NCI-H187 (cell line): ENCODE measurements at places on chromosomes 13 and 19.

DNA sequence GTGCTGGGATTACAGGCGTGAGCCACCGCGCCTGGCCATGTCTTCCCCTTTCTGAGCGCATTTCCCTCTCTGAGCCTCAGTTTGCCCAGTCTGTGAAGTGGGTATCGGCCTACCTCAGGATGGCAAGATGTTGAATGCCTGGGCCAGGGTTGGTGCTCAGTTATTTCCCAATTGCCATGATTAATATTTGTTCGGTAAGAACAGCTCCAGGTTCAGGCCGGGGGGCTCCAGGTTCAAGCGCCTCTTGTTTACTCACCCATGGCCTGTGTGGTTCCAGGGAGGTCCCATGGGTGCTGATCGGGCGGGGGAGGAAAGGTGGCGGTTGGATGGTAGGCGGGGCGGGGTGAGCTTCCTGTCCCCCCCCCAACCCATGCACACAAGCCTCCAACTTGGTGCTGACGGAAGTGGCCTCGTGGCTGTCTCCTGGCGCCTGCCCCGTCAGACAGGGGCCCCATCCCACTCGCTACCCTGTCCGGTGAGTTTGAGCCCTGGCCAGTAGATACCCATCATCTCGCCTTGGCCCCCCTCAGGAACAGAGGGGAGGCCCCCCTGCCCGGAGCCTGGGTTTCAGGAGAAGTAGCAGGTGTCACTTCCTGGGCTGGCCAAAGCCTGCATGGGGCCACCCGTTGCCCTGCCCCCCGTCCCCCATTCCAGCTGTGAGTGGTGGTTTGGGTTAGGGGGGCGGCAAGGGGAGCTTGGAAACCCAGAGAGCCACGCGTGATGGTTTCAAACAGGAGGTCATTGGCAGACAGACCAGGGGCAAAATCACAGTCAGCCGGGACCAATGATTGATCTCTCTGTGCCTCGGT lies at the start of gene FCHO1:
TSS of gene FCHO1 (plus strand) at position 375 of the 809 bp plus-strand sequence. CDS start 3,688 bp downstream, outside the sequence.
- DNase-seq, result no peak

DNA sequence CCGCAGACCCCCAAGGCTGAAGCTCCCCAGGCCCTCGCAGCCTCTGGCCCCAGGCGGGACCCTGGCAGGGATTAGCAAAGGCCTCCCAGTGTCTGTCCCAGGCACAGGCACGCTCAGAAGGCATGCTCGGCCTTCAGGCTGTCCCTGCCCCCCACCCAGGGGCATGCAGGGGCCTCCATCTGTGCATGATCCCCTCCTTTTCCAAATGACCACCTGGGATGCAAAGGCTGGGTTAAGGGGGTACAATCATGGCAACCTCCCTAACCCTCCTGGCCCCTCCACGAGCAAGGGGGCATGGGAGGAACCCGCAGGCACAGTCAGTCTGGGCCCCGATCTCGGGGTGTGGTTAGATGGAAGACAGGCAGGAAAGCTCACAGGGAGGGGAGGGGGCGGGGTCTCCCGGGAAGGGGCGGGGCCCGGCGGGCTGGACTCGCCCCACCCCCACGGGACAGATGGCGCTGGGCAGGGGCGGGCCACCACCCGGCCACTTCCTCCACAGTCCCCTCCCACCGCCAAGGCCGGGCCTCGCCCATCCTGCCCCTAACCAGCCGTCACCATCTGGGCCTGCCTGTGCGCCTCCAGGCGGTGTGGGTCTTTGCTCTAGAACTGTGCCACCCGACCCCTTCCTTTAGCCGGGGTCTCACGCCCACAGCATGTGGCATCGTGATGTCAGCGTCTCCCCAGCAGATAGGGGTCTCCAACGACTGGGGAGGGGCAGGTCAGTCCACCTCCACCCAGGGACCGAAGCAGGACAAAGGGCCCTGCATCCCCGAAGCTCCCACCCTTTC lies 7.0 kb upstream of the REXO1 start:
- no peak for DNase-seq

GRCh38 chr13:25473864-25474263 lies 102.1 kb downstream of the ATP8A2 start:
- DNase-seq, result no peak

GRCh38 chr19:54047616-54048015 lies 16.1 kb downstream of the VSTM1 start:
- DNase-seq, result no peak

DNA sequence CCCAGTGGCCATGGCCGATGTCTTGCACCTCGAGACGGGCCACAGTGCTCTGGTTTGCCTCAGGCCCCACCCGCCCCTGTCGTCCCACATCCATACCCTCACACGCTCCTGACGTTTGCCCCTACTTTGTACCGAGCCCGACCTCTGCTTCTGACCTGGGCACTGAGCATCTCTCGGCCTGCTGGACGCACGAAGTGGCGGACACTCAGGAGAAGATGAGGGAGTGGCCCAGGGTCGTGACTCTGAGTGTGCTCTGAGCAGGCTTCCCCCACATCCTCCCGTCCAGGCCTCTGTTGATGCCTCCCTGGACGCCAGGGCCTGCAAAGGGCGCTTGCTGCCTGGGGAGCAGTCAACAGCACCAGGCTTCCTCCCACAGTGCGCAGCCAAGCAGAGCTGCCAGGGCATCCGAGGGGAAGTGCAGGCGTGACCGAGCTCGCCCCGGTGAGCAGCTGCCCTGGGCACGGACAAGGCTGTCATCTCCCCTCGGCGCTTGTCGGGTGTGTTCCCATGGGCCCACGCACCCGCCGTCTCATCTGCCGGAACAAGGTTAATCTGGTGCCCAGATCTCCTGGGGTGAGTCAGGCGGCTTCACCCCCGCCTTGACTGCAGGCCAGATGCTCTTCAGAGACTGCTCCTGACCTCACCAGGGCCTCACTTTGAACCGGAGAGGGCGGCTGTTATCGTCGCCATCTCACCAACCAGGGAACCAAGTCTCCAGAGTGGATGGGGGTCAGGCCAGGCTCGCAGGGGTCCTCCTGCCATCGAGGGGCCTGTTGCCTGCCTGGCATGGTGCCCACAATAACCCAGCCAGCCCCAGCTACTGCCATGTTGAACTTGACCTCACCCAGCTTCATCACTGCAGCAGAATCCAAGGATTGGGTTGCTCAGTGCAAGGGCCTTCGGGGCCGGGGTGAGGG lies 27.2 kb downstream of the COMP start:
- DNase-seq, result no peak

- no peak for DNase-seq
Observed at GRCh38 chr13:38785042-38785441, 98.2 kb downstream of the FREM2 start.

DNA sequence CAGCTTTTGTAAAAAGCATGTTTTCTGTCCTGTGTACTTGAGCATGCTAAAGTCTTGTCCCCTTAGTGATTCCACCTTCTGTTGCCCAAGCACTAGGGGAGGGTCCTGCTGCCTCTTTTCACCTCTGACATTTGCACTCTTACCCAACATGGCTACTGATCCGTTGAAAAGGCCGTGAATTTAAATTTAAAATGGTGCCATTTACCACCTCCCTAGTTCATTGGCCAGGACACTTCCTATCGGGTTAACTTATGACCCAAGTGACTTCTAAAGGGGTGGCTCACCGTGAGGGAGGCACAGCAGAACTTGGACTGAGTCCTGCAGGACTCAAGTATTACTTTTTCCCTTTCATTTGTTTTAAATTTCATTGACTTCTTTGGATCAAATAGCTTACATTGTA lies 33.3 kb upstream of the CEACAM21 start:
- no peak for DNase-seq

DNA sequence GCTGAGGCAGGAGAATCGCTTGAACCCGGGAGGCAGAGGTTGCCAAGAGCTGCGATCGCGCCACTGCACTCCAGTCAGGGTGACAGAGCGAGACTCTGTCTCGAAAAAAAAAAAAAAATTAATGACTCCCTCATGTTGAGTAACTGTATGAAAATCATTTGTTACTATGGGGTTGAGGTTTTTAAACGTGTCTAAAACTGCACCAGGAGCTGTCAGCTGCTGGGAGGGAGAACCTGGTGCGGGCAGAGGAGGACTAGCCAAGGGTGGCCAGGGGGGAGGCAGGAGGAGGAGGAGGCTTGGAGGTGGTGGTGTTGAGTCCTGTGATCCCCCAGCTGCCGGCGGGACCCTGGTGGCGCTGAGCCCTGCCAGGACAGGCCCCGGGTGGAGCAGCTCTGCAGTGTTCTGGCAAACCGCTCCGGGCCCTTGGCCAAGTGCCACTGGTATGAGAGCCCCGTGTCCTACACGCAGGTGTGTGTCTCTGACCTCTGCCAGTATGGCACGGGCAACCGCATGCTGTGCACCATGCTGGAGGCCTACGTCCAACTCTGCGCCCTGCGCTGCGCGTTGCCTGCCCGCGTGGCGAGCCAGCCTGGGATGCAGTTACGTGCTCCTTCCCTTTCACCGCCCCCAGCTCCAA lies 17.1 kb upstream of the FXYD3 start:
- DNase-seq, result no peak

- peak; percentile 100 for DNase-seq
Observed at GRCh38 chr19:41397086-41398049, at the start of the genes BCKDHA and EXOSC5. TSS of gene BCKDHA (plus strand) at chr19:41397818. CDS start at chr19:41397828, 10 bp downstream. TSS of gene EXOSC5 (minus strand) at chr19:41397359. CDS start at chr19:41397328, 31 bp downstream.

DNA sequence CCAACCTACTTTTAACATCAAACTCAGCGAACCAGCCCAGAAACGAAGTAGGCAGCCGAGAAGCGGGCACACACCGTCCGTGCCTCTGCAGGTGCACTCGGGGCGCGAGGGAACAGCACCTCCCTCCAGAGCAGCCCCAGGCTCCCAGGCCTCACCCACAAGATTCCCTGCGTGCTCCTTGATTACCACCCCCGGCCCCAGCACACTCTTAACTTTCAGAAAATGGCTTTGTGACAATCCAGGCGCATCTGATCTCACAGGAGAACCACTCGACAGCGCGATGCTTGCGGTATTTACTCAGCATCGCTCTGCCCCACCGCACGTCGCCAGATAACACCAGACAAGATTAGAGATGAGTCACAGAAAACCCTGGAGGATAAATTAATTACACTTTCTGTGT lies 134.9 kb upstream of the SPACA7 start:
- DNase-seq, result peak; percentile 86

- no peak for DNase-seq
Observed at GRCh38 chr19:41923045-41923788, 5.0 kb downstream of the ERFL start.

DNA sequence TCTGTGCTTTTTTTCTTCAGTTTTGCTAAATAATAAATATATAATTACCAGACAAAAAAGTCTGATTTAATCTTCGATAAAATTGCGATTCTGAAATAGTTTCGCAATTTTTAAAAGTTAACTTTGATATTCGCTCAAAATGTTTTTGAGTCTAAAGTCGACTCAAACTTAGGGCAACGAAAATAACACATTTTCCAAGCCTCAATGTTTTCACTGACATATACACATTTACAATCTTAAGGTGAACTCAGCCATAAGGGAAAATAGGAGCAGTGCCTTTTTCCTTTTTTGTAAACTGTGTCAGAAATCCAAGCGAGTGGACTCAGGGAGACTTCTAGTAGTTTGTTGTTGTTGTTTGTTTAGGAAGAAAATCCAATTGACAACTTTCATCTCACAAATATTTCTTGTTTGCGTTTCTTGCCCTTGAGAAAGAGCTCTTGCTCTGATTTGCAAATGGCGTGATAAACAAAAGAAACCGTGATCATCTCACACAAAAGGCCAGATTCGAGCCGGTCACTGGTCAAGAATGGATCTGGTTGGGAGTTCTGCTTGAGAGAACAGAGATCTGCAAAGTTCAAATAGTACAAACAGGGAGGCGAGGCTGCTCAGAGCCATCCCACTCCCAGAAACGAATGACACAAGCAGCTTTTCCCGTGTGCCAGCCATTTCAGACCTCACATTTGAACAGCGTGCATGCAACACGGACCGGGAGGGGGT lies 2.1 kb downstream of the SOX21 start:
- DNase-seq, result no peak

GRCh38 chr13:47025791-47026447 lies 129.1 kb upstream of the HTR2A start:
- DNase-seq, result no peak

- DNase-seq, result no peak
Observed at GRCh38 chr13:46396341-46396740, 9.3 kb upstream of the RUBCNL start.

- DNase-seq, result no peak
Observed at GRCh38 chr19:39865953-39866352, 19.8 kb upstream of the FBL start.

DNA sequence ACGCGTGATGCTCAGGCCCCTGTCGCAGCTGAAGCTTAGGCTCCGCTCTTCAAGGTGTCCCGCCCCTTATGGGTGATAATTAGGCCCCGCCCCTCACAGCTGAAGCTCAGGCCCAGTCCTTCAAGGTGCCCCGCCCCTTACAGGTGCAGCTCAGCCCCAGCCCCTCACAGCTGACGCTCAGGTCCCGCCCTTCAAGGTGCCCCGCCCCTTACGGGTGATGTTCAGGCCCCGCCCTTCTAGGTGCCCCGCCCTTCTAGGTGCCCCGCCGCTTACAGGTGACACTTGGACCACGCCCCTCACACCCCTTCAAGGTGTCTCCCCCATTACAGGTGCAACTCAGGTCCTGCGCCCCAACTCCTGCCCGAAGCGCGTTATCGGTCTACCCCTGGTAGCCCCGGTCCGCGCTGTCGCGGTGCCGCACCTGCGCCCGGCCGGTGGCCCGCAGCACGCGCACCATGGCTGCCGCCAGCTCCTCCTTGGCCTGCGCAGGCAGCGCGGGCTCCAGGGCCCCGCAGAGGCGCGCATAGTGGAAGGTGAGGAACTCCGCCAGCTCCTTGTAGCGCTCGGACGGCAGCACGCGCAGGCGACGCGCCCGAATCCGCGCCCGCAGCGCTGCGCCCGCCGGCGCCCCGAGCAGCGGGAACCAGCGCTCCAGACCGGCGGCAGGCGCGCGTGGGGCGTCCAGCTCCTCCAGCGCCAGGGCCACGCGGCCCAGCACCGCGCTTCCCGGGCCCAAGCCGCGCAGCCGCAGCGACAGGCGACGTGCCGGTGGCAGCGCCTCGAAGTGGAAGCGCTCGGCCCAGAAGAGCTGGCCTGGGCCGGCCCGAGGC lies 7.3 kb downstream of the RASAL3 start:
- peak; percentile 4 for DNase-seq

- no peak for DNase-seq
Observed at GRCh38 chr13:98581381-98581780, 4.5 kb upstream of the STK24 start.

- no peak for DNase-seq
Observed at GRCh38 chr13:108963846-108964600, 334.6 kb downstream of the MYO16 start.

DNA sequence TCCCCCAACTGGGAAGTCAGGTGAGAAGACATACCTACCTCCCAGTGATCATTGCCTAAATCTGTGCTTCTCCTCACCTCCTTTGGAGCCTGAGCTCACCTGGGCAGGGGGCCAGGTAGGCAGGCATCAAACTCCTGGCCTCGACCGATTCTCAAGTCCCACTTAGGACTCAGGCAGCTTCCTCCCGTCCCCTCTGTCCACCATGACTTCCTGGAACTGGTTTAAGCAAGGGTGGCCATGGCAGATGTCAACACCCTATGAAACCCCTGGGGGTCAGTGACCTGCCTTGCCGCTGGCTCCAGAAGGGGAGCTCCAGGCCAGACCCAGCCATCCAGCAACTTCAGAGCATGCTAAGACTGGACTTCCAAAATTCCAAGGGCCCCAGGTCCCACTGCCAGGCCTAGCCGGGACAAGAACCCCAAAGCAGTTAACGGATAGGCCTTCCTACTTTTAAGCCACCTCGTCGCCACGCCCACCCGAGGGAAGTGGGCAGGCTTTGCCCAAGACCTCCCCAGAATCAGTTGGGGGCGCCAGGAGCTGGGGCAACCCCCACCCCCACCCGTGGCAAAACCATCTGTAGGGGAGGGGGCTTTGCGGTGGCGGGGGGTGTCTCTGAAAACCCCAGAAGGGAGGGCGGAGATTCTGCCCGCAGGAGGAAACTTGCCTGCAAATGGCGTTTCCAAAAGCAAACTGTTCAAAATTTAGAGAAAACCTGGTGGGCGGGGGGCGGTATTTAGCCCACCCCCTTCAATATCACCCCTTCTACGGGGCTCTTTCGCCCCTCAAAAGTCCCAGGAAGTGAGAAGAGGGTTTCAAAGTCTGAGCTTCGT lies 657 bp downstream of the PLIN3 start:
- no peak for DNase-seq

GRCh38 chr13:91596842-91597241 lies 198.4 kb downstream of the GPC5 start:
- DNase-seq, result no peak
